WTC11 (cell line): ENCODE measurements at places on chromosomes 5 and 9. TPM values are rescaled to one million over a fixed set of nuclear protein-coding genes. Genes with fewer than 3 reads are reported as not detected.

GRM6 gene
- 0.05 to 0.33 TPM in 2 of 3 replicates, not detected in the other for total RNA-seq

SV2C gene
- 0.05 to 0.09 TPM (median 0.07 TPM) in 3 replicates for total RNA-seq

NDST1 gene
- 58.1 to 69.9 TPM (median 61.5 TPM) in 3 replicates for total RNA-seq

PRDM9 gene
- total RNA-seq = 0.15 TPM in 1 of 3 replicates, not detected in the others

SIMC1 gene
- 16.8 to 18.8 TPM (median 17.9 TPM) in 3 replicates for total RNA-seq

CFAP157 gene
- total RNA-seq = 0.07 to 0.22 TPM in 2 of 3 replicates, not detected in the other

PTPRD gene
- 51.3 to 69.6 TPM (median 54.6 TPM) in 3 replicates for total RNA-seq

ZNG1A gene
- 39.1 to 45.1 TPM (median 44.4 TPM) in 3 replicates for total RNA-seq

TUSC1 gene
- 6.0 to 6.4 TPM (median 6.0 TPM) in 3 replicates for total RNA-seq

FBP1 gene
- 5.7 to 6.4 TPM (median 5.8 TPM) in 3 replicates for total RNA-seq

GLRA1 gene
- total RNA-seq = not detected in 3 replicates

DBH gene
- total RNA-seq = 0.23 to 0.34 TPM (median 0.24 TPM) in 3 replicates

PPP3R2 gene
- not detected in 3 replicates for total RNA-seq

ZNF608 gene
- total RNA-seq = 40.6 to 44.4 TPM (median 43.8 TPM) in 3 replicates

DMGDH gene
- total RNA-seq = 0.21 to 0.37 TPM (median 0.35 TPM) in 3 replicates

GRXCR2 gene
- total RNA-seq = not detected in 3 replicates

RNF14 gene
- total RNA-seq = 17.0 to 22.6 TPM (median 20.5 TPM) in 3 replicates

DNA sequence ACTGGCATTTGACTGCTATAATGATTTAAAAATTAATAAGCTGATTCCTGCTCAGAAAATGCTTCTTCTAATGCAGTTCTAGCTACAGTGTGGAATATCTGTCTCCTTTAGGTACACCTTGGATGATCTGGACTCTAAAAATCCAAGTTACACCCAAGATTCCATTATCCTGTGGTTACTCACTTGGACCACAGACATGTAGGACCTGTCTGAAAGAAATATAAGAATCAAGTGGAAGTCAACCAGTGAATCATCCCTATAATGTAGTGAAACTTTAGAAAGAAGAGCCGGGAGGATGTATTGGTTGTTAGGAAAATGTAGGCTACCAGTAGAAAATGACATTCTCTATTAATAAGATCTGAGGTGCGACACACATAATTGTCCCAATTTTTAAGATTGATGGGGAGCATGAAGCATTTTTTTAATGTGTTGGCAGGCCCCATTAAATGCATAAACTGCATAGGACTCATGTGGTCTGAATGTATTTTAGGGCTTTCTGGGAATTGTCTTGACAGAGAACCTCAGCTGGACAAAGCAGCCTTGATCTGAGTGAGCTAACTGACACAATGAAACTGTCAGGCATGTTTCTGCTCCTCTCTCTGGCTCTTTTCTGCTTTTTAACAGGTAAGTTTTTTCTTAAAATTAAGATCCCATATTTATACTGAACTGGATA lies at the start of gene SPINK6:
TSS of gene SPINK6 (plus strand) at position 512 of the 673 bp plus-strand sequence. CDS start at position 567, 55 bp downstream.
- DNase-seq = no peak

GRCh38 chr5:58674070-58674469 lies 91.2 kb downstream of the RAB3C start:
- DNase-seq = no peak

DNA sequence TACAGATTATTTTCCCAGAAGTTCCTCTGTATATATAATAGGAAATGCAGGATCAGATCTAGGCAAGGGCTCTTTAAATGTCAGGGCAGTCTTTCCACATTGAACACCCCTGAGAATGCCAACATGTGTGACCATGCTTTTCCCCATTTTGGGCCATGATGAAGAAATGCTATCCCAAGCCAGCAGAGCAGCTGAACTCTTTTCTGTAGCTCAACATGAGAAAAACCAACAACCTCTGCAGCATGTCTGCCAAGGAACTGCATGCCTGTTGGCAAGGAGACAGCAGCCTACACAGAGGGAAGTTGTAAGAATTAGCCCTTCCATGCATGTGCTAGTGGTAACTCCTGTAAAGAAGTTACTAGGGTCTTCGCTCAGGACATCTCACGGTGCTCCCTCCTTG lies 9.5 kb upstream of the IFNK start:
- DNase-seq = no peak

- DNase-seq = no peak
These were observed 37.8 kb downstream of the EXOSC2 start for GRCh38 chr9:130731355-130731754.

GRCh38 chr5:145587710-145588109 lies 247.4 kb downstream of the PRELID2 start:
- no peak for DNase-seq

DNA sequence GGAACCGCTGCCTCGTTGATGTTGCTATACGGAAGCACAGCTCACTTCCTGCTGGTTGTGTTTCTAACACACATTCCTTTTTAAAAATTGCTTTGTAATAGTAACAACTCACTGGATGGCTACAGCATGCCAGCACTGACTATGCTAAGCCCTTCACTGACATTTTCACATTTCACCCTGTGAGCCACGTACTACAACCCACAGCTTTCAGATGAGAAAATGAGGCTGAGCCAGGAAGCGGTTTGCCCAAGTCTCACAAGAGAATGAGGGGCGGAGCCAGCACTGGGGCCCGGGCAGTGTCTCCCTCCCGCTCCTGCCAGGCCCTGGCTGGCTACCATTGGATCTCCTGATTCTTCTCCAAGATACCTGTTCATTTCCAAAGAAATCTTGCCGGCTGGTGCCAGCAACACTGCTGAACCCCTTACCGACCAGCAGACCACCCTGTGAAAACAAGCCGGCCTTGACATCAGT lies 38.3 kb downstream of the FAM78A start:
- peak; percentile 58 for DNase-seq

DNA sequence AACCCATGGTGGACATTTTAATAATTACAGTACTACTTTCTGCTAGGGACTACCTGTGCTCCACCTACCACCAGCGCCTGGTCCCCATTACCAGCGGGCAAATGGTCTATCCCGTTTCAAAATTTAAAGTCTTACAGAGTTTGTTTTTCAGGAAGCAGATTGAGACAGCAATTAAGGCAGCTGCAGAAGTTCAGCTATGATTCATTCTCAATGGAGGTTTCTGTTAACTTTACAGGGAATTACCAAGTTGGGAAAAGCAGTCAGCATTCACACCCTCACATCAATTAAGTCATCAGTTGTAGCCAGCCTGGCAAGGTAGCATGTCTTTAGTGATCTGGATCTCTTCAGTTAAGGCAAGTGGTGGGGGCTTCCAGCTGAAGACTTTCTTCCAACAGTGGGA lies 410.6 kb upstream of the DAB2 start:
- DNase-seq = no peak

- DNase-seq = no peak
These were observed 53.3 kb downstream of the PRRC2B start for GRCh38 chr9:131447148-131447547.

- DNase-seq = peak; percentile 61
These were observed at the start of gene ADAMTS19 for GRCh38 chr5:129459777-129460671. Gene ADAMTS19, plus strand, starts transcription at chr5:129460298. Its CDS starts 94 bp downstream, at chr5:129460392.

- DNase-seq = no peak
These were observed 70.2 kb downstream of the XRCC4 start for GRCh38 chr5:83147593-83147992.

- no peak for DNase-seq
These were observed 193.5 kb upstream of the RFX3 start for GRCh38 chr9:3719286-3719685.

GRCh38 chr9:87750726-87751125 lies 24.8 kb downstream of the CTSL start:
- DNase-seq = no peak

GRCh38 chr5:179906795-179907555 lies 722 bp downstream of the TBC1D9B start:
- peak; percentile 44 for DNase-seq

- no peak for DNase-seq
These were observed 32.5 kb upstream of the ABLIM3 start for GRCh38 chr5:149108651-149109280.

DNA sequence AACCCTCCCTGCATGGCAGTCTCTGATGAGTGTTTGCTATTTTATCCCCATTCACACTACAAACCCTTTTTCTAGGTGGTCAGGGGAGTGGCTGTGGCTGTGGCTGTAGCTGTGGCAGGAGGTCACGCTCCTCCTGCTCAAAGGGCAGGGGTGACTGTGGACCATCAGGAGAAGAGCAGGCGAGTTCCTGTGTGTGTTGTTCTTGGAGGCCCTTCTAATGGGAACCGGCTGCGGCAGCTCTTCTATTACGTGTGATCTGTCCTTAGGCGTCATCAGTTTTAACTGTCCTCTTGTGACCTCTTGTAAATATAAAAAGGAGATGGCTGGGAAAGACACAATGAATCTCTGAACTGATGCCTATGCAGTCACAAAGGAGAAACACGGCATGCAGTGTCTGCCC lies 65.1 kb downstream of the ANKH start:
- no peak for DNase-seq

DNA sequence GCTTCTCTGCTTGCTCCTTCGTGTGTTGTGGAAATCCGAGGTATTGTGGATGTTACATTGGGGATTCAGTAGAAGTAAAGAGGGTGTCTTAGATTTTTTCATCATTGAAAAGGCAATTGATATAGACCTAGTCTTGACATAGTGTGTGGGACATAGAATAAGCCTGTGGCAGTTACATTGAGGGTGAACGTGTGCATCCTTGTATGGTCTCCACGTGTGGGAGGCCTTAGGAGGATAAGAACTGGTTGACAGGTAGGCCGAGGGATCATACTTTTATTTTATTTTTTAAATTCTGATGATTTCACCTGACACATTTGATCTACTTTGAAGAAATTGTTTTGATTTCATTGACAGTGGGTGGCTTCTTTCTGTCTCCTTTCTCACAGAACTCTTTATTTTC lies 17.0 kb upstream of the FAM120AOS start:
- DNase-seq = no peak

- no peak for DNase-seq
These were observed 75.8 kb downstream of the F2RL2 start for GRCh38 chr5:76547242-76547890.

DNA sequence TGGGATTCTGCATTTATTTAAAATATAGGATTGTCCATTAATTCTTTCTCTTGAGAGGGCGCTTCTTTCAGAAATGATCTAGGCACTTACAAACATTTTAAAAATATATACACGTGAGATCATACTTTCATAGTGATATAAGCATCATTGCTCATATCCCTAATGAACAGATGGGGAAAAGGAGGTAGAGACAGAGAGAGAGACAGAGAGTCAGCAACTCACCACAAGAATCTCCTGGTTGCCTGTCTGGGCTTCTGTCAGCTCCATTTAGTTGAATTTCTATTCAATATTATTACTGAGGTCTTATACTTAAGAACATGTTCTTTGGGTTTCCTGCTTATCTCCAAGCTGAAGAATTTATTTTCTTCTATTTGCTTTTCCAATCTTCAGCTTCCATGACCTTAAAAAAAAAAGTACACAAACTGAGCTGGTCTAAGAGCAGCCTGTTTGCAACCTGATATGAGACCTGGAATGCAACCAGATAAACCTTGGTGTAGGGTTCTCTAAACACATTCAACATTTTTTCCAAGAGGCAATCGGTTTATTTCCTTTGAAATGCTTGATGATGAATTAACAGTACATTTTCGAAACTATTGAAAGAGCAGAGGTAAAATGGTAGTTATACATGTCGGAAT lies 51.6 kb upstream of the LIFR start:
- DNase-seq = no peak

DNA sequence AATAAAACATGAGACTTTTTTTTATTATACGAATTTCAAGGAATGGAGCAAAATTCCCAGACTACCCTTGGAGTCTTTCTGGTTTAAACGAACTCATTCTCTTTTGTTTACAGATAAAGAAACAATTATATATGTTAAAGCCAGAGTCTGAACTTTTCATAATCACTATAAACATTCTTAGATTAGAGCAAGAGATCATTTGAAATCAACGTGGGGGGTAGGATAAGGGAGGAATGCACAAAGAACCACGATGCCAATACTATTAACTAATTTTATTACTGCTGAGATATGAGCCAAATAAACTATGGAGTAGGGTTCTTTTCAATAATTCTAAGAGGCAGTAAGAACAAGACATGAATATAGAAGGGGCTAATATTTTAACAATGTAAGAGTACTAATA lies 148.0 kb upstream of the FREM1 start:
- no peak for DNase-seq

- no peak for DNase-seq
These were observed 24.3 kb downstream of the SLCO4C1 start for GRCh38 chr5:102271759-102272158.

GRCh38 chr5:9681706-9682105 lies 51.6 kb upstream of the TAS2R1 start:
- DNase-seq = no peak

DNA sequence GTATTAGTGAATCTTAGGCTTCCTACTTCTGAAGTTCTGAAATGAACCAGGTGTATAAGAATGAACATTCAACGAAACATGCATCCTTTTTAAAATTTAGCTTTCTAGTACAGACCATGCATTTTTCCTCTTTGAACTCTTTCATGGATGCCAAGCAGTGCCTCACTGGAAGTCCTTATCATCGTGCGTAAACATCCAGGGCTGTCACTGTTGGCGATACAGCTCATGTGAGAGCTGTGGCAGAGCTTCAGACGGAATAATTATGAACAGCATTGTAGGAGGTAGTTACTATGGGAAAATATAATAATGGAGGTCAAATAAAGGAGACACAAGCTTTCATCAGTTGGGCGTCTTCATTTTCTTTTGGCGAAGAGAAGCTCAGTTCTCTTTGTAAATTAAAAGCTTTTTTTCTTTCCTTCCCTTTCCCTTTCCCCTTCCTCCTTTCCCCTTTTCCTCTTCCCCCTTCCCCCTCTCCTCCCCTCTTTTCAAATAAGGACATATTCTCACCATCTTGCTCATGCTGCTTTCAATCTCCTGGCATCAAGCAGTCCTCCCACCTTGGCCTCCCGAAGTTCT lies 167.3 kb downstream of the KDM4C start:
- DNase-seq = no peak

DNA sequence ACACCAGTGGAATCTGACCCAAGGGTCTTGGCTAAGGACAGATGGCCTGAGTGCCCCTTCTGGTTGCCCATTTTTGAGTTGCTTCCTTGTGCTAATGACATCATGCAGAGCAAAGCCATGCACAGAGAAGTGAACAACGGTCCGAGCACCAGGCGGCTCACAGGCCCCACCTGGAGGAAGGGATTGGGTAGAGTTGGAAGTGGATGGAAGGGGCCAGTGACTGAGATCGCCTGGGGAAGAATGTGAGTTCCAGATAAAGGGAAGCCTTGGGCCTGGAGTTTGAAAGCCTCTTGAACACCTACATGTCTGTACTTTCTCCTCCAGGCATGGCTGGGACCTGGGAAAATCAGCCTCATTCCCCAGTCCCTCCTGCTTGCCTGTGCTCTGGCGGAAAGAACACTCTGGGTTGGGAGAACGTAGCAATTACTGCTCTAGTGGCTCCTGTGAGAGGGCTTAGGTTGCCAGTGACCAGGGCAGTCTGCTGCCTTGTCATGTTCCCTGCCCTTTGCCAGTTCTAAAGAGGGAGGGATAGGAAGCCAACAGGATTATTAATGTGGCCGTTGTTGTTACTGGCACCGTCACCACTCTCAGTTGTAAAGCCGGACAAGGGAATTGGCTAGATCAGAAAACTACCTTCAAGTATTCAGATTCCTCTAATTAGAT lies 62.5 kb upstream of the PTPN3 start:
- peak; percentile 53 for DNase-seq

GRCh38 chr9:10212702-10213101 lies 400.1 kb downstream of the PTPRD start:
- no peak for DNase-seq
